B cell (primary cell): ENCODE measurements at places on chromosomes 1 and 21. TPM values are rescaled to one million over a fixed set of nuclear protein-coding genes. Genes with fewer than 3 reads are reported as not detected.

Gene TTLL7
- 0.01 and 0.03 TPM in 2 replicates for polyA plus RNA-seq

DNA sequence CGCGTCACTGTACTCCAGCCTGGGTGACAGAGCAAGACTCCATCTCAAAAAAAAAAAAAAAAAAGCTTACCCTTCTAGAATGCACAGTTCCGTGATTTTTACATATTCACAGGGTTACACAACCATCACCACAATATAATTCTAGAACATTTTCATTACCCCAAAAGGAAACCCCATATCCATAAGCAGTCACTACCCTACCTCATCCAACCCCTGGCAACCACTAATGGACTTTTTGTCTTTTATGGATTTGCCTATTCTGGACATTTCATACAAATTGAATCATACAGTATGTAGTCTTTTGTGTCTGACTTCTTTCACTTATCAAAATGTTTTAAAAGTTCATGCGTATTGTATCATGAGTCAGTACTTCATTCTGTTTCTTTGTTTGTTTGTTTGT is 22.8 kb downstream of the SYF2 start:
- DNase-seq: no peak

Gene KCNJ9
- not detected in 2 replicates for polyA plus RNA-seq

DNA sequence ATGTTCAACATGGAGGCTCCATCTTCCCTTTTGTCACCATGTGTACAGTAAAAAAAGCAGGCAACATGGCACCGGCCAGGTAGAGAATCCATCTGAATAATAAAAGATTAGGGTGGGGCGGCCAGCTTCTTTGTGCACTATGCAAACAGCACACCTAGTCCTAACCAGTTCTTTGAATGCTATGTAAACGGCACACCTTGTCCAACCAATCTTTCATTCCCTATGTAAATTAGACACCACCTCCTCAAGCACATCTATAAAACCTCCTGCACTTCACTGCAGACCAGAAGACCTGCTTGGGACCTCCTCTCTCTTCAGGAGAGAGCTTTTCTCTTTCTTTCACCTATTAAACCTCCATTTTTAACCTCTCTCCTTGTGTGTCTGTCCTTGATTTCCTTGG is 28.2 kb downstream of the TFB2M start:
- no peak for DNase-seq

DNA sequence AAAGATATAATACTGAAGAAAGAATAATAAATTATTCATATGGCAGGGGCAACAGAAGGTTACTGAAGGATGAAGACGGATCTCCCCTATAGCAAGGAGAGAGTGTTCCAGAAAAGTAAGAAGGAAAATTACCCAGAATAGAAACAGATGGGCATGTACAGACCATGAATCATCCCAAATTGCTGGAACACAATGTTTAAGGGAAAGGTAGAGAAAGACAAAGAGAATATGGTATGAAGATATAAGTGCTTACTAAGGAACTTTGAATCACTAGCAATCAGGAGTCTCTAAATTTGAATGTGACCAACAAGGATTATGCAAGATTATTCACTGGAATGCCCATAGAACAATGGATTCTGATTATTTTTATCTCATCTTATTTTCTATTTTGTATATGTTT is 375.4 kb downstream of the COL11A1 start:
- DNase-seq: no peak
